ENCODE measurements at places on chromosomes 2 and 18.

DNA sequence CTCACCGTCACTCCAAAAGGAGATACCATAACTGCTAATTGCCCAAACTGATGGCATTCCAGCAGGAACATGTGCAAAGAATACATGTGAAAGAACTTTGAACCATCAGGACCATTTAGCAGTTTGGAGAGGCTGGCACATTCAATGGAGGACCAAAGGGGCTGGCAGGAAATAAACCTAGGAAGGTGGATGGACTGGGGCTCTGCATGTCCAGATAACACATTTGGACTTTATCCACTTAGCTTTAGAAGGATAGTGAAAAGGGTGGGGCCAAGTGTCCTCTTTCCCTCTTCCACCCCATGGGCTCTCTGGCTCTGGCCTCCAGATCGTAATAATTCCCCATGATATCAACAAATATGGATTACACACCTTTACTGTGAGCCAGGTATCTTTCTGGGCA, 80.0 kb upstream of the STPG4 start:
- DNase-seq = no peak

GRCh38 chr2:239485622-239486021, 84.8 kb upstream of the HDAC4 start:
- DNase-seq = no peak

- no peak for DNase-seq
Observed at GRCh38 chr2:203649176-203649814, 57.1 kb upstream of the CD28 start.

- DNase-seq = peak; percentile 54
Observed at GRCh38 chr2:39696101-39696553, 30.4 kb downstream of the TMEM178A start.

- DNase-seq = no peak
Observed at GRCh38 chr18:40152859-40153258, 1802.2 kb upstream of the PIK3C3 start.

- peak; percentile 36 for DNase-seq
Observed at GRCh38 chr2:85327160-85327821, 498 bp downstream of the TGOLN2 start.

GRCh38 chr18:68219872-68220271, 495.0 kb downstream of the TMX3 start:
- DNase-seq = peak; percentile 16

- peak; percentile 17 for DNase-seq
Observed at GRCh38 chr18:58497845-58498244, 131.0 kb downstream of the ALPK2 start.

- no peak for DNase-seq
Observed at GRCh38 chr18:51300912-51301311, 103.4 kb upstream of the MEX3C start.

DNA sequence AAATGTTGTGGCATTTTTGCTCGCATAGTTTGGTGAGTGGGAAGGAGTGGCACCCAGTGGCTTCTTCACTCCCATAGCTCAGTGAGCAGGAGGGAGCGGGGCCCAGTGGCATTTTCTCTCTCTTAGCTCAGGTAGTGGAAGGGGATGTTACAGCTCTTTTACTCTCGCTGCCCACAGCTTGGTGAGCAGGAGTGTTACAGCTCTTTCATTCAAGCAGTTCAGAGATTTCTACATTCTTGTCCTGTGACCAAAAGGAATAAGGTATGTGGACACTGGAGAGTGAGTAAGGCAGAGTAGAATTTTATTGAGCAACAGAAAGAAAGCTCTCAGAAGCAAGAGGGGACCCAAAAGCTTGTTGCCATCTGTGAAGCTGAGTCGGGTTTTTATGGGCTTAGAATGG, 192.4 kb downstream of the SPAG16 start:
- DNase-seq = peak; percentile 60

GRCh38 chr2:224655006-224655537, 61.1 kb downstream of the CCDC195 start:
- no peak for DNase-seq

DNA sequence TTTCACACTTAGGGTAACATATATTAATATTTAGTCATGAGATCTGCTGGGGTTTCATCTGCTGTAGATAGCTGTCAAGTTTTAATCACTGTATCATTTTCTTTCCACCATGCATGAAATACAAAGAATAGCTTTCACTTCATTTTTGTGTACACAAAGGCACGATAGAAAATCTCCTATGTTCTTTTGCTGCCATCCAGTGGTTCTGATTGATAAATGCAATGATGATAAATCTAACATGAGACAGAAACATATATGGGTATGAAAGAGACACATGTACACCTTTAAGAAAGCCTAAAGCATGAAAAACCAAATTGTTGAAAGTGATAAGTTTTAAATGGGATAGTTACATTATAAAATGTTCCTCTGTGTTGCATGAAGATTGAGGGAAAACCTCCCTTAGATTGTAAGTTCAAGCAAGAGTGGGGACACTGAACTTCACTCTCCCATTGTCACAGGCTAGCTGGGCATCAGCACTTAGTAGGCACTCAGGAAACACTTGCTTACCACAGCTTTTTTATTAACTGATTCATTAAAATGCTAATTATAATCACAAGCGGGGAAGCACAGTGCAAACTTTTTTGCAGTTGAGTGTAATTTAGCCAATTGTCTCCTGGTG, 31.2 kb downstream of the C1D start:
- peak; percentile 68 for DNase-seq

GRCh38 chr2:25032094-25032493, 9.8 kb upstream of the EFR3B start:
- peak; percentile 10 for DNase-seq

DNA sequence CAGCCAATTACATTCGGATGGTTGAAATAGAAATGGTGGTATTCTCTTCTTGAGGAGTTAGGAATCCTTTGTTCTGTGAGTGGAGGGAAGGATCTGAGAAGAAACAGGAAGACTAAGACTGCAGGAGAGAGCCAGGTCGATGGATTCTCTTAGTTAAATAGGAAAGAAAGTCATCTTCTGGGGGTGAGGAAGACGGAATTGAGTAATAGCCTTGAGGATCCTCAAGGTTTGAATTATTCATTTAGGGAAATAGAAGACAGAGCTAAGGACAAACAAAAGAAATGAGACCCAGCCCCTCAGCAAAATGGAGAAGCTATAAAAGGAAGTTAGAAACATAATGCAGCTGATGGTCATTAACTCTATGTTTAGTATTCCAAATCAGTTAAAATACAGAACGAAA, 1.8 kb downstream of the LAPTM4A start:
- no peak for DNase-seq

DNA sequence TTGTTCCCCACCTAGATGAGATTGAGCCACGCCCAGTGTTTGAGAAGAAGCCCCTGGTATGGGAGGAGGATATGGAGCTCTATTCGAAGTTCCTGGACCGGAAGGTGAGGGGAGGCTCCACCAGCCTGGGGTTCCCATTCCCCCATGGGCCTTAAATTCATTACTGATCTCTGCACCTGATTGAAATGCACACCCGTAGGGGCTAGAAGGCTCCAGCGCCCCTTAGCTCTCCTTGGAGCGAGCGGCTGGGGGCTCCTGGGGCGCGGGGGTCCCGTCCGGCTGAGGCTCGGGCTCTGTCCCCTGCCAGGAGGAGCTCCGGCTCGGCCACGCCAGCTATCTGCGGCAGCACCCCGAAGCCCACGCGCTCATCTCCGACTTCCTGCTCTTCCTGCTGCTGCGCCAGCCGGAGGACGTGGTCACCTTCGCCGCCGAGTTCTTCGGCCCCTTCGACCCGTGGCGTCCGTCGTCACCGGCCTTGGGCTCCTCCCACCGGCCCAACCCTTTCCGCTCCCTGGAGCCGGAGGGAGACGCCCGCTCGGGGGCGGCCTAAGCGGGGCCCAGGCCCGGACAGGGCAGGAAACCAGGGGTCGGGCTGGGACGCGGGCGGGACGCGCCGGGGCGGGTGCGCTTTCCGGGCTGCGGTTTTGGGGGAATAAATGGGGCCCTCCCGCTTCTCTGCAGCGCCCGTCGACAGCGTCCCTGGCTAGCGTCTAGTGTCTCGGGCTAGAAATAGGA, 10.9 kb downstream of the CATIP start:
- no peak for DNase-seq

DNA sequence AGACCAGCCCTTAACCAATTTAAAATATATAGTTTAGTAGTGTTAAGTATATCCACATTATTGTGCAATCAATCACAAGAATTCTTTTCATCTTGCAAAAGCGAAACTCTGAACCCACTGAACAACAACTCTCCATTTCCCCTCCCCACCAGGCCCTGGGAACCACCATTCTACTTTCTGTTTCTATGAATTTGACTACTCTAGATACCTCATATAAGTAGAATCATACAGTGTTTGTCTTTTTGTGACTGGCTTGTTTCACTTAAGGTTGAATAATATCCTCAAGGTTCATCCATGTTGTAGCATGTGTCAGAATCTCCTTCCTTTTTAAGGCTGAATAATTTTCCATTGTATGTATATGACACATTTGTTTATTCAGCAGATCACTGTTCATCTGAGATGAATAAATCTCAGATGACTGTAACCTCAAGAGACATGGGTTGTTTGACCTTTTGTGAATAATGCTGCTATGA, 8.1 kb upstream of the SOS1 start:
- DNase-seq = no peak

DNA sequence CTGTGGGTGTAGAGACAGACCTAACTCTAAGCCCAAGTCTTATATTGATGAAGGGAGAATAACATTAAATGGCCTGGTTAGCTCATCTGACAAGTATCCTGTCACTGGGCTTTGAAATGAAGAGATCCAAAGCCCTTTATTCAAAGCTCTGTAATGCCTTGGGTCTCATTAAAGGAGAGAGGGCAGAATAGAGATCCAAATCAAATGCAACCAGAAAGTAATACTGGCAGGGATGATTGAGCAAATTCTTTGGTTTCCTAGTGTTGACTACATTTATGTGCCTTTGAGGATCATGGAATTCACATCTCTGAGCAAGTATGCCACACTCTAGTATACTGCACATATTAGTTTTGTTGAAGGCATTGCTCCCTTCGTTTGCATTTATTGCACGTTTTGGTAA, 147.9 kb upstream of the CAVIN2 start:
- no peak for DNase-seq

GRCh38 chr2:54370405-54371104, 85.6 kb upstream of the SPTBN1 start:
- DNase-seq = no peak

GRCh38 chr2:98180456-98180855, 93.5 kb downstream of the VWA3B start:
- DNase-seq = no peak

- DNase-seq = no peak
Observed at GRCh38 chr18:29512203-29512602, 1335.3 kb upstream of the CDH2 start.

GRCh38 chr2:206968134-206969086, 29.1 kb downstream of the CPO start:
- DNase-seq = no peak

DNA sequence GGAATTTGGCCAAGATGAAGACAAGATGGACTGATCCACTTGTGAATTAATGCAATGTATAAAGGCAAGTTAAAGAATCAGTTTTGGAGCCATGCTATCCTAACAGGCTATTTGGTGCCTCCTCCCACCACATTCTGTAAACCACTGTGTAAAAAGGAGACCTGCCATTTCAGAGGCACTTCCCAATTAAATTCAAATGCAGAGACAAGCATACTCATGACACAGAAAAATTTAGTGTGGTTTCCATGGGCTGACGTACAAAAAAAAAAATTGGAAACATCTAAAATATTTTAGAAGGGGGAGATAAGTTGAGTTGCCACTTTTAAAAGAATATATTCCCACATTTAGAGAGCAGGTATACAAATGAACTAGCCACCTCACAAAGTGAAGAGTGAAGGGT, 112.1 kb downstream of the TCF4 start:
- no peak for DNase-seq

- peak; percentile 89 for DNase-seq
Observed at GRCh38 chr2:109558076-109558882, 55.5 kb downstream of the SEPTIN10 start.

GRCh38 chr2:33322612-33323011, 153.8 kb upstream of the RASGRP3 start:
- no peak for DNase-seq

DNA sequence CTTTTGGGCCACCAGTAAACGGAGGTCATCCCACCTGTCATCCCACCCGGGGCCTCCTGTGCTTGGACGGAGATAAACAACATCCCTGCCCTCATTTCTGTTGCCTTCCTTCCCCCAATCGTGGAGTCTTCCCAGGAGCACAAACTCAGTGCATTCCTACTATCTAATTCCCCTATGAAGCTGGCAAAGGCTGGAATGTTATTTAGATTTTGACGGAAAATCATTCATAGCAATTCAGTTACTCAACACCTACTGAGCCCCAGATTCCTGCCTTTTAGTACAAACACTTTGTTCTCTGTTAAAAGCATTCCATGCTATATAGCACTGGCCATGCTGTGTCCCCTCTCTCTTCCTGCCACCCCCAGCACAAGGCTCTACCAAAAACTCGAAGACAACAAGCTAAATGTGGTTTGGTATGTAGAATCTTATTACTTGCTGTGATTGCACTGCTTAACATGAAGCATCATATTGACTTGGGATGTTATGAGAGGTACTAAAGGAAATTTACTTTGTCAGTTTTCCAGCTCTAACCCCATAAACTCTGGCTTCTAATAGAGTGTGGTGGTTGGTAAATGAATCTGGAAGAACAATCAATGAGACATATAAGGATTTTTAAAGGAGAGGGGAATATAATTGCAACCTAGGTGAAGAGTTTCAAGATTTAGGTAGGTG, 32.3 kb upstream of the IMPA2 start:
- DNase-seq = peak; percentile 36

DNA sequence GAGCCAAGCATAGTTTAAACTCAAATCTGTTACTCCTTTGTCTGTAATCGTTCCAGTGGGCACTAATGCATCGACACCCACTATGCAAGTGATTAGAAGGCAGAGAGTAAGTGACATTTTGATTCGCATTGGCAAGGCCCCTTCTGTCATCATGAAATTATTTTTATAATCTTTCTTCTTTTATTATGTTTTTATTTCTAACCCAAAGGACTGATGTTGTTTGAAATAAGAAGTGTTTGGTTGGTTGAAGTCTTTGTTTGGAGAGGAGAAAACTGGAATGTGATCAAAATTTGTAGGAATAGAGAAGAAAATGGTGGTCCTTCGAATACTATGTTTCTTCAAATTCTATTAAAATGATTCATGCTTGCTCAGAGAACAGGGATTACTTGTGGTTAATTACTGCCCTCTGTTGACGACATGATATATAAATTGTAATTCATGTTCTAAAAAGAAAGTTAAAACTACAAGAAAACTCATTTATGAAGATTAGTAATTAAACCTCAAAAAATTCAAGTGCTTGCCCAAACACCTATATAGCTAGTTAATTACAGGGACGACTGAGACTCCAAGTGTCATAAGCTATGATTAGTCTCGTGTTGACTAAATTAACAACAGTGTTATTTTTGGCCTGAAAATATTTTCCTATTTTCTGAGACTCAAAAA, 26.4 kb upstream of the TFPI start:
- DNase-seq = peak; percentile 77
